ENCODE measurements at places on chromosomes 2 and 18.

DNA sequence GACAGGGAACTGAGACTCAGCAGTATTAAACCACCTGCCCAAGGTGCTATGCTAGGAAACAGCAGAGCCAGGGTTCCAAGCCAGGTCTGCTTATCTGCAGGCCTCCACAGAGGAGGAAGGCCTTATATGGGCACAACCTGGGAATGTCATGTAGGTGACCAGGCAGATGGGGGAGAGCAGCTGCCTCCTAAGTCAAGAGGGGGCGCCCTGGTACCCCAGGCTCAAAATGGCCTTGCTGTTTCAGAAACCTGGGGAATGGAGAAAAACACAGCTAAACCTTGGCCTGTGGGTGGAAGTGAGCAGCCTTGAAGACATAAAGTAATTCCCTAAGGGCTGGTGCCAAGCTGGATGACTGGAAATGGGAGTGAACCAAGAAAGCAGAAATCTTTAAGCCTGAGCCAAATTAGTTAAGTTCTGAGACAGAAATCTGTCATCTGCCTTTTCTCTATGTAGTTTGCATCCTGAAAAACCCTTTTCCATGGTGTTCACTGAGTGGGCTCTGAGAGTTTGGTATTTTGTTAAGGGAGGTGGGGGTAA, 79.1 kb downstream of the MAPK4 start:
- DNase-seq = no peak

- no peak for DNase-seq
Observed at GRCh38 chr2:27042985-27043634, 8.4 kb upstream of the AGBL5 start.

GRCh38 chr2:46942143-46942526, 26.5 kb upstream of the MCFD2 start:
- DNase-seq = no peak

GRCh38 chr2:144738749-144739148, 218.8 kb upstream of the ZEB2 start:
- DNase-seq = no peak

- DNase-seq = no peak
Observed at GRCh38 chr2:2692599-2693389, 361.7 kb upstream of the MYT1L start.

- DNase-seq = no peak
Observed at GRCh38 chr2:42281416-42282081, 79.5 kb downstream of the COX7A2L start.

Data from endothelial cell (in vitro differentiated cells).